SJCRH30 (cell line): ENCODE measurements at places on chromosomes 5 and 9. TPM values are rescaled to one million over a fixed set of nuclear protein-coding genes. Genes with fewer than 3 reads are reported as not detected.

- H3K36me3 ChIP-seq, result peaks cover 12% of the 10 kb centered on the region
- H3K27me3 ChIP-seq, result no peaks in the 10 kb centered on the region
- H3K4me1 ChIP-seq, result peaks cover 34% of the 10 kb centered on the region
- no peak overlapping the region for H3K4me3 ChIP-seq
Observed at GRCh38 chr5:80620211-80620610, 34.2 kb upstream of the MSH3 start.

GRCh38 chr5:35869685-35870277 is 13.1 kb downstream of the IL7R start:
- DNase-seq, result no peak
- peaks cover 3% of the 10 kb centered on the region for H3K27me3 ChIP-seq
- no peak overlapping the region for H3K27ac ChIP-seq
- H3K4me3 ChIP-seq, result no peak overlapping the region
- no peaks in the 10 kb centered on the region for H3K4me1 ChIP-seq

GRCh38 chr9:37574241-37574721 is 1.9 kb downstream of the FBXO10 start:
- H3K36me3 ChIP-seq, result peaks cover 12% of the 10 kb centered on the region; the same call in 1 of the 2 replicates
- peak overlapping the region; percentile 87 for H3K4me3 ChIP-seq
- DNase-seq, result peak; percentile 66
- H3K27ac ChIP-seq, result peak overlapping the region; percentile 88

DNA sequence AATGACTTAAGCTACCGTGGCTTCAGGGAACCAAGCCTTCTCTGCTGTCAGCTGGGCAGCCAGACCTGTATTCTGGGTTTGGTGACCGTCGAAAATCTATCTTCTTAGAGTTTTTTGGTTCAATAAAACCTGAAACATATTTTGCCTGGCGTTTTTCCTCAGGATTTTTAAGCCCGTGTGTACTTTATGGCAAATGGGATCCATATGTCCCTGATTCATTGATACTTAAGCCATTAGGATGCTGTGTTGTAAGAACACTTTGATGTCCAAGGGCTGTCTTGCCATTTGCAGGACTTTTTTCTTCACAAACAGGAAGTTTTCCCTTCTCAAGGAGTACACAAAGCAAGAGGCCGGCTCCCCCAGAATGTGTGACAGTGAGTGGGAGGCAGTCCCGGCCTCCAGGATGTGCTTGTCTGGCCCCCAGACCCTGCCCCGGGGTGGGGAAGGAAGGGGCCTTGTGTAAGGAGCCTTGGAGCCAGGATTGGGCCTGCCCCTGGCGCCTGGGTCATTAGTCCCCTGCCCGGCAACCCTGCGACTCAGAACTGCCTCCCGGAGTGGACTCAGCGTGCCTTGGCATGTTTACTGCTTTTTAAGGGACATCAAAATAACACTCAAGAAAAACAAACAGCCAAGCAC is 83.4 kb upstream of the SMIM23 start:
- H3K27ac ChIP-seq, result no peak overlapping the region
- no peaks in the 10 kb centered on the region for H3K27me3 ChIP-seq
- no peaks in the 10 kb centered on the region for H3K36me3 ChIP-seq
- no peak overlapping the region for H3K4me3 ChIP-seq

DNA sequence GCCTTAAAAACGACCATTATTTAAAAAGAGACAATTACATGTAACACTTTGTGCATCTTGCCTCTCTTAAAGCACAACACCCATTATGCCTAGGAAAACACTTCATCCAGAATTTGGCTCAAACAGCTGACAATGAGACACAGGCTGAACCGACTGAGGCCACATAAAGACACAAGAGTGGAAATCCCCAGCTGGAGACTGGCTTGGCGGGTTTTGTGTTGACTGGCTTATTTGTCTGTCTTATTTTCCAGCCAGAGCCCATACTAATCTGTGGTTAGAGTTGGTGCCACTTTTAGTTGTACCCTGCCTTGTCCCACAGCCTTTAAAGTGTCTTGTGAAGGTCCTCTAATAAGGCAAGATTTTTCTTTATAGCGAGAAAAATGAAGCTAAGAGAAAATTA is 21.2 kb downstream of the TRIM14 start:
- H3K4me3 ChIP-seq, result no peak overlapping the region
- H3K27me3 ChIP-seq, result no peaks in the 10 kb centered on the region; the same call in 1 of the 2 replicates
- no peaks in the 10 kb centered on the region for H3K4me1 ChIP-seq
- H3K27ac ChIP-seq, result no peak overlapping the region

- no peak overlapping the region for H3K27ac ChIP-seq
- H3K36me3 ChIP-seq, result peaks cover 74% of the 10 kb centered on the region
- H3K4me3 ChIP-seq, result no peak overlapping the region
- H3K27me3 ChIP-seq, result no peaks in the 10 kb centered on the region
- no peak for DNase-seq
Observed at GRCh38 chr5:135345956-135346731, 52.9 kb downstream of the MACROH2A1 start.

DNA sequence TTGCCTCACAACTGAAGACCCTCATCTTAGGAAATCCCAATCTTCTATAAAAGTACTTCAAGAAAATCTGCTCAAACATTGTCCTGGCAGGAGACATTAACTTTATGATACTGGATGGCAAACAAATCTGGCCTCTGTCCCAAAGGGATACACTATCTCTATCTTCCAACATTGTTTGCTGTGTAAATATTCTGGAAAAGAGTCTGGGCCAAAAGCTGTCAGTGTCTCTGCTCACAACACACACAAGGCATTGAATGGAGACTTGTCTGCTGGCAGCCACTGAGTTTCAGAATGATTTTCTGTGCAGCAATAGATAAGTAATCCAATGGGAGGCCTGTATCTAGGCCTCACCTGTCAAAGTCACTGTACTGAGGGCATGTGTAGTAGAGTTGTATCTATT is 471.1 kb downstream of the DMAC1 start:
- no peaks in the 10 kb centered on the region for H3K4me1 ChIP-seq
- H3K4me3 ChIP-seq, result no peak overlapping the region
- no peak for DNase-seq
- no peaks in the 10 kb centered on the region for H3K36me3 ChIP-seq
- no peaks in the 10 kb centered on the region for H3K27me3 ChIP-seq
- H3K27ac ChIP-seq, result no peak overlapping the region

DNA sequence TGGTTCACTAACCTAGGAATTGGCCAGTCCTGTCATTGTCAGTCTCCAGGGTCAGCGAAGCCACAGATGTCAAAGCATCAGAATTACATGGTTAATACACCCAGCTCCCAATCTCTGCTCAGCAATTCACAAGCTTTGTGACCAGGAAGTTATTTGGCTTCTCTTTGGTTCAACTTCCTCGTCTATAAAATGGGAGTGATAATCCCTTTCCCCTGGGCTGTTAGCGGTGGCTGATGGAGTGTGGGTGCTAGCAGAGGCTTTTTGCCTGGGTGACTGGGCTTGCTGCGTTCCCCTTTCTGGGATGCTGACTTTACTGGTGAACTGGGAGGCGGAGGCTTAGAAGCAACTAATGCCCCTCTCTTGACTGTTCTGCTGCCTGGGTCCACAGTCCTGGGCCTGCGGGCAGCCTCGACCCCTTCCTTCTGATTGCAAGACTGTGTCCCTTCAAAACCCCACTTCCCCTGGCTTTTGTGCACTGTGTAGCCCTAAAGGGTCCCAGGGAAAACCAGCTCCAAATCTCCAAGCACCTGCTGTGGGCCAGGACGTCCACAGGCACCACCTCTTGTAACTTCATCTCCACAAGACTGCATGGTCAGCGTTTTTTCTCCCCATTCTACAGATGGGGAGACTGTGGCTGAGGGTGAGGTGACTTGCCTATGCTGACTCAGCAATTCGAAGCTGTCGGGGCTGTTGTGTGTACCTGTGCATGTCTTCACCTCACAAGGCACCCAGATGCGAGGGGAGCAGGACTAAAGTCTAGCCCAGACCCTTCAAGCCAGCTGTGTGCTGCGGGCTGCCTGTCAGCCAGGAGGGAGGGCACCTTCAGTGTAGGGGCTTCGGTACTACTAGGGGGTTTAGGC is 45.2 kb upstream of the NEURL1B start:
- no peaks in the 10 kb centered on the region for H3K27me3 ChIP-seq
- no peak overlapping the region for H3K27ac ChIP-seq
- no peak overlapping the region for H3K4me3 ChIP-seq
- H3K4me1 ChIP-seq, result peaks cover 7% of the 10 kb centered on the region; the same call in 1 of the 2 replicates

- no peak overlapping the region for H3K4me3 ChIP-seq
- DNase-seq, result peak; percentile 59
- H3K4me1 ChIP-seq, result peaks cover 75% of the 10 kb centered on the region
- H3K36me3 ChIP-seq, result no peaks in the 10 kb centered on the region
- no peaks in the 10 kb centered on the region for H3K27me3 ChIP-seq
Observed at GRCh38 chr5:150313921-150314716, 11.4 kb upstream of the ARSI start.

GRCh38 chr5:151038412-151038745 is 18.0 kb downstream of the GPX3 start:
- no peak overlapping the region for H3K4me3 ChIP-seq
- no peaks in the 10 kb centered on the region for H3K27me3 ChIP-seq
- H3K4me1 ChIP-seq, result no peaks in the 10 kb centered on the region
- H3K27ac ChIP-seq, result no peak overlapping the region
- peaks cover 26% of the 10 kb centered on the region; the same call in 1 of the 2 replicates for H3K36me3 ChIP-seq

DNA sequence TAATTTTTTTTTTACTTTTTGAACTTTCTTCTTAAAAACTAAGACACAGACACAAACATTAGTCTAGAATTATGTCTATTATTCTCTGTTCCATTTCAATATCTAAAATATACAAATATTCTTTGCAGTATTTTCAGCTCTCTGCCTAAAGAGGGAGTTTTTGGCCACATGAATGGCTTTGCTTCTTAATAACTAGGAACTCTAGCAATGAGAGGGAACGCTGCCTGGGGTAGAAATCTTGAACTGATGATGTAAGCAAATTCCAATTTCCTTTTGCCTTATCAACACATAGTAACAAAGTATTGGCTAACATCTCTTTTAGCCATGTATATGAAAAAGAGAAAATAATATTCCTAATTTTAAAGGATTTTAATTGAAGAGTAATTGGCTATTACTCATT is 51.9 kb downstream of the SLC25A46 start:
- no peaks in the 10 kb centered on the region for H3K27me3 ChIP-seq
- peak; percentile 10 for DNase-seq
- no peaks in the 10 kb centered on the region for H3K4me1 ChIP-seq
- no peak overlapping the region for H3K27ac ChIP-seq

- H3K27ac ChIP-seq, result no peak overlapping the region
- no peak for DNase-seq
- no peaks in the 10 kb centered on the region for H3K36me3 ChIP-seq
- H3K4me1 ChIP-seq, result no peaks in the 10 kb centered on the region
- H3K27me3 ChIP-seq, result no peaks in the 10 kb centered on the region; the same call in 1 of the 2 replicates
Observed at GRCh38 chr9:104882086-104882485, 45.9 kb downstream of the ABCA1 start.

DNA sequence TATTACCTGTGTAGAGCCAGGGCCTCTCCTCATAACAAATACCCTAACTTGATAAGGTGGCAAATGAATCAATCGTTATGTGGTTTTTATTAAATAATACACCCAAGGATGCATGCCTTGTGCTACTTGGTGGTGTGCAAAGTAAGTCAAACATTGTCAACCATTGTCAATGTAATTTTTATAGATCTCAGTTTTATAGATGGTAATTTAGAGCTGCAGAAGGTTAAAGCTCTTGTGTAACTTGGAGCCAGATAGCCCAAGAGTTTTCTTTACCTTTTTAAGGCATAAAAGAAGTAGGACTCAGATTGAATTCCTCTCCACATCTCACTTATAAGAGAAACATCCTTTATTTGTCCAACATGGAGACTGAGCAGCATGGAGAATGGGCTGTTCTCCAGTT is 304.7 kb downstream of the NTRK2 start:
- no peak overlapping the region for H3K27ac ChIP-seq
- no peak for DNase-seq
- H3K27me3 ChIP-seq, result no peaks in the 10 kb centered on the region; the same call in 1 of the 2 replicates
- no peaks in the 10 kb centered on the region for H3K4me1 ChIP-seq
- H3K4me3 ChIP-seq, result no peak overlapping the region

- no peaks in the 10 kb centered on the region for H3K36me3 ChIP-seq
- peaks cover 20% of the 10 kb centered on the region for H3K4me1 ChIP-seq
- H3K27ac ChIP-seq, result peak overlapping the region; percentile 28; the same call in 1 of the 2 replicates
- H3K4me3 ChIP-seq, result no peak overlapping the region
Observed at GRCh38 chr5:172714491-172715420, 56.2 kb downstream of the DUSP1 start.

DNA sequence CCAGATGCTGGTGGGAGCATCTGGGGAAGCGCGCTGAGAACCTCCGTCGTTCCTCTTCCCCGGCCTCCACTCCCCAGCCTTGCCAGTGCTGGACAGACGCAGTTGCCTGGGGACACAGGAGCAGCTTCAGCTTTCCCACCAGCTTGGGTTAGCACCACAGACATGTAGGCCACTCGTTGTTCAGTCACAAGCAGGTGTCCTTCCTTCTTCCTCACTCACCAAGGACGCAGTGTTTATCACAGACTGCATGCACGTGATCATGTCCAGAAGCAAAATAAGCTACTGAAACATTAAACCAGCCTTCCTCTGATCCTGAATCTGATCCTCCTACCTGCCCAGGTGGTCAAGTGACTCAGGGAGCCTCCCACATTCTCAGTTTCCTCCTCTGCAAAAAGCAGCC is 232.9 kb downstream of the SYK start:
- DNase-seq, result no peak
- H3K4me1 ChIP-seq, result peaks cover 13% of the 10 kb centered on the region
- no peak overlapping the region for H3K27ac ChIP-seq
- peaks cover 8% of the 10 kb centered on the region; the same call in 1 of the 2 replicates for H3K27me3 ChIP-seq
- H3K4me3 ChIP-seq, result no peak overlapping the region

DNA sequence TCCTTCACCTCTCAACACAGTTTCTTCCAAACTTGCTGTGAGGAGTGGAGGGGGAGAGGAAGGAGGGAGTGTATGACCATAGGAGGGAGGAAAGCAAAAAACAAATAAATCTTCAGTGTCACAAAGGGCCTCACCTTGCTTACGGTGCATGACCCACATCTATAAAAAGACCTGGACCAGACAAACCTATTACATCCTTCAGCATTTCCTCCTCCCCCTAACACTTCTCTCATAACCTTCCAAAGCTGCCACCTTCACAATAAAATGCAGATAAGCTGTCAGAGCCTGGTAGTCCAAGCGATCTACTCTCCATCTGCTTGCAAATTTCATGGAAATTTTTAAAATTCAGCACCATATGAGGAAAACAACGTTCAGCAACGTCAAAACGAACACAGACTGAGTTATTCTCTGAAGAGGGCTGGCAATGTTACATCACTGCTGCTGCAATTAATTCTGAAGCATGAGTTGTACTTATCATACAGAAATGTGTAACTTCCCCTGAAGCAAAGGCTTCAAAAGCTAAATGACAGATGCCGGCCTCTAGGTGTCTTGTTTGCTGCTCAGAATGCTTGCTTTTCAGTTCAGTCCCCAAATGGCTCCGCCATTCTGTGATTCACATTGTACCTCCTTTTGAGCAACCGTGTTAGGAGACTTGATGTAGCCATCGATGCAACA is 62.9 kb downstream of the EFNA5 start:
- no peaks in the 10 kb centered on the region for H3K27me3 ChIP-seq
- peaks cover 30% of the 10 kb centered on the region for H3K4me1 ChIP-seq
- H3K4me3 ChIP-seq, result no peak overlapping the region
- no peak for DNase-seq
- H3K27ac ChIP-seq, result no peak overlapping the region
- H3K36me3 ChIP-seq, result no peaks in the 10 kb centered on the region

NUDT12 gene
- total RNA-seq, result 11.1 and 12.0 TPM in 2 replicates

SLC34A1 gene
- total RNA-seq, result not detected in 2 replicates

NANS gene
- 56.0 and 60.4 TPM in 2 replicates for total RNA-seq

NDUFS4 gene
- 80.7 and 91.6 TPM in 2 replicates for total RNA-seq

SOHLH1 gene
- total RNA-seq, result 2.1 and 2.4 TPM in 2 replicates

LRRTM2 gene
- 0.89 and 1.6 TPM in 2 replicates for total RNA-seq

C1QTNF3 gene
- 16.1 and 16.9 TPM in 2 replicates for total RNA-seq

TNFSF8 gene
- not detected in 2 replicates for total RNA-seq

CANX gene
- total RNA-seq, result 453 and 506 TPM in 2 replicates

DMGDH gene
- not detected in 2 replicates for total RNA-seq
